ENCODE measurements at places on chromosomes 1 and 21.

GRCh38 chr1:117128323-117129079, 7.0 kb upstream of the TRIM45 start:
- DNase-seq, result no peak

DNA sequence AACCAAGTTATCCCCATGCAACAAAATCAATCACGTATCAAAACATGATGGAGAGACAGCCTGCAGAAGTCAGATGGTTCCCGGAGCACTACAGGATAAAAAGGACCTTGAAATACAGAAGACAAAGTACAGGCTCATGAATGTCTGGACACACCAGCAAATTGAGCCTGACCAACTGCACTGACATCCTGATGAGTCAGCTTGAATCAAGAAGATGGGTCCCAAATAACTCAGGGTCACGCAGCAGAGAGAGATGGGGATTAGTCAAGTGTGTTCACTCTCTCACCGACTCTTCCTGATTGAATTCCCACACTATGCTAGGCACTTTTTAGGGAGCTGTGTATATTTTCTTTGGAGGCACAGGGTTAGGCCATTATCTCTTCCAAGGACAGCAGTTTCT, 71.1 kb upstream of the DIRAS3 start:
- no peak for DNase-seq

GRCh38 chr1:183505454-183506089, 33.3 kb downstream of the SMG7 start:
- no peak for DNase-seq

- no peak for DNase-seq
Measured at GRCh38 chr1:113856401-113856790, 15.1 kb downstream of the PTPN22 start.

- no peak for DNase-seq
Measured at GRCh38 chr1:17161926-17162800, 42.8 kb upstream of the PADI1 start.

DNA sequence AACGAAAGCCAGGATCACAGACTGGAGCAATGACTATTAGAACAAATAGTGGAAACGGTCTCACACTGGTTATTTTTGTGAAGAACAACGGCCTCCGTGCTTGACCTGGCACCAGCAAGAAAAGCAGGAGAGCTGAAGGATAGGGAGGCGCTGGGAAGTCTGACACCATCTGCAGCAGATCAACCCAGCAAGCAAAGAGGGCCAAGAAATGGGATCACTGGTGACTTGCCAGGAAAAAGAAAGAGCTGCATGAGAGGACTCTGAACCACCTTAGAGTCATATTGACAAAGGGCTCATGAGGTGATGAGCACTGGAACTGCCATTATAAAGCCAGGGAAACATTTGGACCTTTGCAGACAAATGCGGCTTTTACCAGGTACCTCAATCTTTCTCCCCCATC, 25.0 kb downstream of the MTOR start:
- no peak for DNase-seq

DNA sequence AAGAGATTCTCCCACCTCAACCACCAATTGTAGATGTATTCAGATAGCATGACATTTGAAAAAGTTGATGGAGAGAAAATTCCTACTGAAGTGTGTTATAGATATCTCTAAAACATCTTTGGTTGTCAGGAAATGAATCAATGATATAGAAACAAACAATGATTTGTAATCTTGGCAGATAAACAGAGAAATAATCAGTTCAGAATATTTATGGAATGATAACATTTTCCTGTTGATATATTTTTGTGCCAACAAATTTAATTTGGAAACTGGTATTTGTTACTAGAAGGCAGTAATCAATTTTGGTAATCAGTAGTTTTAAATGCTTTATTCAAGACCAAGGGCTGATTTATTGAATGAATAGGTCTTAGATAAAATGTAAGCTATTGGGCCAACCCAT, 695.6 kb downstream of the USP25 start:
- no peak for DNase-seq

- DNase-seq, result no peak
Measured at GRCh38 chr1:150168960-150169601, 19.4 kb downstream of the PLEKHO1 start.

- no peak for DNase-seq
Measured at GRCh38 chr1:215891266-215892057, 324.4 kb downstream of the KCTD3 start.

- DNase-seq, result no peak
Measured at GRCh38 chr1:219826290-219826689, 102.1 kb downstream of the SLC30A10 start.

DNA sequence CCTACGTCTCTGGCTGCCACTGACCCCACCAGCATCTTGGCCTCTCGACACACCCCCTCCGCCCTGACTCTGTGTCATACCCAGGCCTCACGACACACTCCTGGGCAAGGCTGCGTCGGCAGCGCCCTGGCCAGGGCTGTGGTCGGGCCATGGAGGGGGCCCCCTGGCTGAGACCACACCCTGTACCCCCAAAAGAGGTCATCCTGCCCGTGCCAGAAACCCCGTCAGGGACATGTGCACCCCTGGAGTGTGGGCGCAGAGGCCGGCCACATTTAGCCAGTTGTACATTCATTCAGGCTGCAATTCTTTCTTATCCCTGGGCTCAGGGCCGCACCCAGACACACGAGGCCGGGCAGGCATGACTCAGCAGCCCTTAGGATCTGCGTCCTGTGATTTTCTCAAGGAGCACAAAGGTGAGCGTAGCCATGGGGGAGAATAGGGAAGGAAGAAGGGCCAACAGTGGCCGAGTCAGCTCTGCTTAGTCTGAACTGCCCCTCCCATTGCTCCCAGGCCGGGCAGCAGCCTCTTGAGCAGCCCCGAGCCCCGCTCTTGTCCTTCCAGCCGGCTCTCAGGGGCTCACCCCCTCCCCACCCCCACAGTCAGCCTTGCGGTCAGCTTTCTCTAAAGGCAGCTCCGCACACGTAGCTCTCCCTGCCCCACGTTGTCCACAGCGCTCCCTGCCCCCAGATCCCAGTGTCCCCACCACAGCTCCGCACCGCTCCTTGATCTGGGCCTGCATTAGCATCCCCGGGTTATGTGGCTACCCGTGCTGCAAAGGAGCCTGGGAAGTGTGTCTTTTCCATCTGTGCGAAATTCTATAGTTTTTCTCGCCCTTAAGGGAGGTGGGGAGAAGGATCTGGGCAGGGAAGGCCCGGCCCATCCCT, 7.9 kb downstream of the CSTB start:
- DNase-seq, result no peak

- DNase-seq, result no peak
Measured at GRCh38 chr1:193060406-193060805, 994 bp downstream of the RO60 start.

DNA sequence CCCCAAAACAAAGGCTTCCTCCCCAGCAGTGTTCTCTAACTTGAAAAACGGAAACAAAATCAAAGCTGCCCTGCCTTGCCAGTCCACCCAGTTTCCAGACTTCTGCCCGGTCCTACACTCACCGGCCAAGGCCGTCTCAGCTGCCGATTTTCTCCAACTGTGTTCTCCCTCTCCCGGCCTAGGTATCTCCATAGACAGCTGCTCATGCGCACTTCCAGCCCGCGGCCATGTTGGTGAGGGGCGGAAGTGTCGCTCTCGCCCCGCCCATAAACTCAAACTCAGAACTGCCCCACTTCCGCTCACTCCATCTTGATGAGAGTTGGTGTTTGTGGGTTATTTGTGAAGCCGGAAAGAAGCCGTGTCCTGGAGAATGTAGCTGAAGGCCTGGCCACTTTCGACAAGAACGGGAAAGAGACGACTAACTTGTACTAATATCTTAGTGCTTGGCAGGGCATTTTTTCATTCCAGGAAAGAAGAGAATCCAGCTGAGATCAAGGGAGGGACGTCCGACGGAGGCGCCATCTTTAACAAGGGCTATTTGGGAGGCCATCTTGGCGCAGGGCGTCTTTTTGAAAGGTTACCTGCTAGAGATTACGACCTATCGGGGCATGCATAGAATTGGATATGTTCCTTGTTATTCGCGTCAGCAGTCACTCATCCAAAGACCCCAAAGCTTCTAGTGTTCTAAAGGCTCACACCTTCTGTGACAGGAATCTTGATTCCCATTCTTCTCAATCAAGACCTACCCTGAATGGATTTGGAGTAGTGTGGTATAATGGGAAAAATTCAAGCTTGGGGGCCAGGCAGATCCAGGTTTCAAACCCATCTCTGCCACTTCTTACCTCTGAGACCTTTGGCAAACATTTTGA, at the start of gene USF1:
Gene USF1 (minus strand): TSS at position 242 of the 869 bp plus-strand sequence. CDS start 2,702 bp downstream, outside the sequence.
- DNase-seq, result peak; percentile 85

- DNase-seq, result no peak
Measured at GRCh38 chr21:31254131-31254530, 89.9 kb downstream of the TIAM1 start.

DNA sequence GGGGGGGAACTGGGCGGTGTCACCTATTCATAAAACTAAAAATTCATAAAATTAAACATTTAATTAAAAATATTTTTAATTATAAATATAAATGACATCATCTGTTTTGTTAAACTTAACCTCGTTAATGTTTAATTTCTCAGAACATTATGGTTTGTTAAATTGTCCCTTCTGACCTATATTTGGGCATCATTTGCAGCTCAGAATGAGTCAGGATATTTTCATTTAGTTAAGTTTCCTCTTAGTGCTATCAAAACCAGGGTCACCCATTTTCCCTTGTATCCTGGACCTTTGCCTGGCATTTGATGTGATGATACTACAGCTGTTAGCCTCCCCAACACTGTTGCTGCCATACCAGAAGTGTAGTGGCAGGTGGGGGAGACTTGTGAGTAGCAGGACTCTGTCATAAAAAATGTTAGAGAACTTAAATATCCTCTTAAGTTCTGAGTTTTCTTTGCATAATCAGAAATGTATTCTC, 30.3 kb downstream of the TSNAX start:
- no peak for DNase-seq

GRCh38 chr1:94795434-94795833, 24.7 kb upstream of the SLC44A3 start:
- DNase-seq, result no peak

DNA sequence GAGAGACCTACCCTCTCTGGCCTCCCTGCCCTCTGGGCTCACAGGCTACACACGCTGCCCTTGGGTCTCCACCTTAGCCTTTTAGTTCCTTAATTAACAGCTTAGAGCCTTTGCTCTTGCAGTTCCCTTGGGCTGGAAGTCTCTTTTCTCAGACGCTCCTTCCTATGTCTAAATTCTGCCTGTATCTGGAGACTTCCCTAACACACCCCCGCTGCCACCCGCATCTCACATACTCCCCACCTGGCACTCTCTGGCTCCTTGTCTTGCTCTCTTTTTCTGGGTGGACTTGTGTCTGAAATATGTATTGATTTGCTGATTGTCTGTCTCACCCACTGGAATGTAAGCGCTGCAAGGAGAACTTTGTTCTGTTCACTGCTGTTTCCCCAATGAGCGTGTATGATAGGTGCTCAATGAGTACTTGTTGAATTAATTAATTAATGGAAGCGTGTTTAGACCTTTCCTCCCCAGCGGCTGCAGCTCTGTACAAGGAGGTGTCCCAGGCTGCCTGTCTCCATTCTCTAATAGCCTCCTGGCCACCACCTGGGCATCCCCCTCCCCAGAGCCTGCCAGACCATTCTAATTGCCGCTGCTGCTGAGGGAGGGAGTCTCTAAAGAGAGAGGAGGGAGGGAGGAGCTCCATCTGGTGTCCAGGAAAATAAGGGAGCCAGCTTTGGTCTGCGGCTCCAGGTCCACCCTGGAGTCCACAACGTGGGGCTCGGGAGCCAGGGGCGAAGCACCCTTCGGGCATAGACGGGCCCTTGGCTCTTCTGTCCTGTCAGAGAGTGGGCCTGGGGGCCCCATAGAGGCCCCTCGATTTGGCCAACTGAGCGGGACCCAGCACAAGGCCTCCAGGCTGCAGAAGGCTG, 95.4 kb downstream of the RNF220 start:
- no peak for DNase-seq

GRCh38 chr1:155932081-155932480, 2.1 kb downstream of the KHDC4 start:
- DNase-seq, result no peak

DNA sequence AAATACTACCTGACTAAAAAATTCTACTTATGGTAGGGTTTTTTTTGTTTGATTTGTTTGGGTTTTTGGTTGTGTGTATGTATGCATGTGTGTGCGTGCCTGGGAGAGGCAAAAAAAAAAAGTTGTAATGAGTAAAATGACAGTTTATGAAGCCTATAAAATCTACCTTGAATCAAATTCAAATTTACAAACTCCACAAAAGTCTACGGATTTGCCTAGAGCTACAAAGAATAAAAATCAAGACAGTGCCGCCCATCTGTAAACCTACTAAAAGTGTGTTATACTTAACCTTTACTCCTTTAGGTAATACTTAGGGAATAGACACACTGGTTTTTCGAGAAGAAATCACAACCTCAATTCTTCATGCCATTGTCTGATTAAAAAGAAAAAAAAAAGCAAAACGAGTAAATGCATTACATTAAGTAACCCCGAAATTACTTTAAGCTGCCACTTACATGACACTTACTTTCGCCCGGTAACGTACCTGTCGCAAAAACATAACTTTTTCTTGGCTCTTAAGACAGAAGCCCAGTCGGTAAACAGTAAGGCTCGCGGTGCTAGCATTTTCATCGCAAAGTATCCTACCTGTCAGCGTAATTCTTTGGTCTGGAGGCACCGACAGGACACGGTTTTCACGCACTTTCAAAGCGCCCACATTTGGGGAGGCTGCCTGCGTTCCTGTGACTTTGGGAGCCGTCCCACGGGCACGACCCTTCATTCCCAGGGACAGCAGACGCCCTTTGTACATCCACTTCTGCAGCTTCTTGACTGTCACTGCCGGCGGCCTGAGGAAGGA, 951 bp downstream of the SYDE2 start:
- DNase-seq, result no peak

GRCh38 chr1:212255705-212256307, 29.4 kb upstream of the PPP2R5A start:
- no peak for DNase-seq

DNA sequence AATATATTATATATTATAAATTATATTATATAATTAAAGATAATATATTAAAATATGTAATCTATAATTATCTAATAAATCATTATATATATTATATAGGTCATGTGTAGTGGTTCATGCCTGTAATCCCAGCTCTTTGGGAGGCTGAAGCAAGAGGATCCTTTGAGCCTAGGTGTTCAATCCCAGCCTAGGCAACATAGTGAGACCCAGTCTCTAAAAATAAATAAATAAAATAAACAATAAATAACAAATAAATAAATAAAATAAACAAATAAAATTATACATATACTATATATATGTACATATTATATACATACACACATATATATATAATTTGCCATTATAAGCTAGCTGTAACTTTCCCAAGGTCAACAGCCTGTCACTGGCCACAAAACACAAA, 277.7 kb downstream of the SETD4 start:
- no peak for DNase-seq

DNA sequence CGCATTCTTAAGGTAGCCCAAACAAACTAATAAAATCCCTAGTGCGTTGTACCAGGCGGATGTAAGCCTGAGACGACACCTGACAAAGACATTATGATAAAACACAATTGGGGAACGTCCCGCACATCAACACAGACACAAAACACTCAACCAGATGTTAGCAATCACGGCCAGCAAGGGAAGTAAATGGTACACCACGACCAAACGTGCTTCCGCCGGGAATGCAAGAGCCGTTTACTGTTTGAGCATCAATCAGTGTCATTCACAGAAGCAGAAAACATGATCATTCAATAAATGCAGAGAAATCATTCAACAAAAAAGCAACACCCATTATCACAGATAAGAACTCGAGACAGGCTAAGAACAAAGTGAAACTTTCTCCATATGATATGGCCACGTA, 49.4 kb upstream of the COL18A1 start:
- DNase-seq, result no peak

GRCh38 chr21:28974531-28975227, 18.0 kb downstream of the LTN1 start:
- no peak for DNase-seq

Data from activated CD8-positive, alpha-beta memory T cell treated with anti-CD3 and anti-CD28 coated beads for 4 hours (primary cell).